NT2/D1 (cell line): ENCODE measurements at places on chromosomes 3 and 15.
A peak's percentile ranks its signal among the peaks of the same experiment; 100 is the strongest.

GRCh38 chr3:127407026-127407939, 119.4 kb upstream of the PRR20G start:
- DNase-seq = no peak

- DNase-seq = no peak
Observed at GRCh38 chr15:28269097-28269496, 52.9 kb downstream of the HERC2 start.

DNA sequence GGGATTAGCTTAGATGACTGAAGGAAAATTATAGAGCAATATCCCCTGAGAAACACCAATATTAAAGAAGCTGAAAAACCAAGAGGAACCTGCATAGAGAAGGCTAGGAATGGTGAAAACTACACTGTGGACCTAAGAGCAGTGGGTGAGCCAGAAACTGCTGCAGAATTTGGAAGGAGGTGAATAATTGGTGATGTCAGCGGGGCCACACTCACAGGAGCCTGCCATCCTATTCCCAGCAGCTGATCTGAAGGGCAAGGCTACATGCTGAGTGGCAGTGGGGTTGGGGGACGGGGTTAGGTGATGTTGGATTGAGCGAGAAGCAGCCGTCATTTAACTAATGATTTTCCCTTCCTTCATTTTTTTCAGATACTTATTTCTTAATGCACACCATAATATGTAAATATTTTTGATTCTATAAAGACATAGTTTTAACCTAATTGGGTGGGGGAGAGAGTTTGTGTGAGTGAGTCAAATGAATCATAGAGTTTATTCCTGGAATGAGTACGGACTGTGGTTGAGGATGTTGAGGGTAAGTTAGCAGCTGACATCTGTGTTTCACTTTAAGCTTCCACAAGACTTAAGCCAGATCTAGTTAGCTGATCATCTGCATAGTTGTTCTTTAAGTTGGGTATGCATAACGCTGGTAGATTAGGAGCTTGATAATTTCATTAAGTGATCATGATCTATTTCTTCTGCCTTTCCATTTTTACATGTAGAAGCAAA, 222.8 kb downstream of the PTPRG start:
- no peak for DNase-seq

GRCh38 chr3:25338158-25338725, 89.8 kb upstream of the RARB start:
- DNase-seq = no peak

- no peak for DNase-seq
Observed at GRCh38 chr3:55807210-55807609, 320.1 kb upstream of the WNT5A start.

DNA sequence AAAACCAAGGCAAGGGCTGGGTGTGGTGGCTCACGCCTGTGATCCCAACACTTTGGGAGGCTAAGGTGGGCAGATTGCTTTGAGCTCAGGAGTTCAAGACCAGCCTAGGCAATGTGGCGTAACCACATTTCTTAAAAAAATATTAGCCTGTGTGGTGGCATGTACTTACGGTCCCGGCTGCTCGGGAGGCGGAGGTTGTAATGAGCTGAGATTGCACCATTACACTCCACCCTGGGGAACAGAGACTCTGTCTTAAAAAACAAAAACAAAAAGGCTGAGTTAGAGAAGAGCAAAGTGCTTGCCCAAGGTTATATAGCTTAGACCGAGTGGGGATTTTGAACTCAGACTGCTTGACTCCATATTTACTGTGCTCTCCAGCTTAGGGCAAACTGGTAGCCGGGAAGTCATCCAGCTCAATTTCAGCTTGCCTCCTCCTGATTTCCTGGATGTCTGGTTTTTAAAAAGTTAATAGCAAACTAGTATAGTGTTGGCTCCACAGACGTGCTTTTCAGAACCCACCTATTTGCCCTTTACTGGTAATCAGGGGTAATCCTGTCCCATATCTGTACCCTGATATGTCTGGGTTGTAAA, 138.9 kb downstream of the CACNA1D start:
- DNase-seq = no peak

DNA sequence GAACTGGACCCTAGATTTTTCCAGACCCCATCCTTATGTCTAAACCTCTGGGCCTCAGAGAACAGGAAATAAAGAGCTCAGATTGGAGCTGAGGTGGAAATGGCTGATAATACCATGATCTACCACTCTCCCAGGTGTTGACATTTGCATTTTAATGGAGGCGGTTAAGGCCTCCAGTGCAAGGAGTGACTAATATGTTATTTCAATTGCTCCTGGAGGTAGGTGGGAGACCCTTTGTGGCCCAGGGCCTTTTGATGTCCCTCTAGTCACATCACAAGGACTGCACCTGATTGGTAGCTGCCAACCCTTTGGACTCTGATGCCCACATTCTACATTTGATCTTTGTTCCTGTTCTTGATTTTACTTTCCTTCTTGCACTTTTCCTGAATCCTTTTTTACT, 9.0 kb upstream of the ADCY5 start:
- no peak for DNase-seq

DNA sequence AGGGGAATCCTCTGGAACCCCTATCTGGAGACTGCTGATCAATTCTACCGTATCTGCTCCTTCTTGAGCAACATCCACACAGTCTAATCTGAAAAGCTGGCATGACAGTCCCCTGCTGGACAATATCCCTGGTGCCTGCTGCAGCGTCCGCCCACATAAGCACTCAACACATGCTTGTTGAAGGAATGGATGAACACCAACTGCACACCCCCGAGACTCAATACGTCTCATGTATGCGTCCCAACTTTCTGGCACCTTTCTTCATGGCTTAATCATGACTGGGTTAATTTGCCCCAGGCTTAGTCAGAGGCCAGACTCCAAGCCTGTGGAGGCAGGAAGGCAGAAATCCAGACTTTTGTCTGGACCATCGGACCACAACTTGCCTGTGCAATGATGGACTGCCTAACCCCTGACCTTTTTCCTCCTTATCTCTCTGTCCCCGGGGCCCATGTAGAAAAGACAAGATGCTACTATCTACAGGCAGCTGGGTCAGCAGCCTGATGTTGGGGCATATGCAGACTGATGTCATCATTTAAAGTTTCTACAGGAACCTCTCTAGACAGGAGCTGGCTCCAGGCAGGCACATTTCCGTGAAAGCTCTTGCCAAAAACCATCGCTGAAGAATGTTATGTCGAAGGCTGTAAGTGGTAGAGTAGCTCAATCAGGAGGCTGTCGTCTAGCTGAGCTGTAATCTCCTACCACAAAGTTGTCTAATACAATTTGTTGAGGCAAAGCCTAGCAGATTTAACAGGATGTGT, 114.1 kb upstream of the TPM1 start:
- no peak for DNase-seq

DNA sequence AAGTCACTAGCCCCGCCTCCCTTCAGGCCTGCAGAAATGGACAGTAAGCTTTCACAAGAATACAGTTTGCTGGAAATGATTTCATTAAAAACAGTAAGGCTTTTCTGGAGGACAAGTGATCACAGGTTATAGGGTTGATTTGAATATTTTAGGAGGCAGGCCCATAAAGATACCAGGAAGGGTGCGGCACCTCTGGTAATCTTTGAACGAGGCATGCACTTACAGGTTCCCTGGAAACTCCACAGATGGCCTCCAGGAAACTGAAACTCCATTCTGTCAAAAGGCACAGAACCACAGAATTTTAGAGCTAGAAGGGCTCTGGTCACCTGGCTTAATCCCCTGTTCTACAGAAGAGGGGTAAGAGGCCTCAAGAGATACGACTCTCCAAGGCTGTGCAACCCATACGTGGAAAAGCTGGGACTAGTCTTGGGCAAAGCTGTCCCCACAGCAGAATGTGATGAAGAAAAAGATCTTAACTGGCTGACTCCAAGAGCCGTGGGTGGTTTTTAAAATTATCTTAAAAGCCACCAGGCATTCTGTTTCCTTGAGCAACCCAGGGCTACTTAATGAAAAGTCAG, 1.2 kb downstream of the STARD5 start:
- no peak for DNase-seq

DNA sequence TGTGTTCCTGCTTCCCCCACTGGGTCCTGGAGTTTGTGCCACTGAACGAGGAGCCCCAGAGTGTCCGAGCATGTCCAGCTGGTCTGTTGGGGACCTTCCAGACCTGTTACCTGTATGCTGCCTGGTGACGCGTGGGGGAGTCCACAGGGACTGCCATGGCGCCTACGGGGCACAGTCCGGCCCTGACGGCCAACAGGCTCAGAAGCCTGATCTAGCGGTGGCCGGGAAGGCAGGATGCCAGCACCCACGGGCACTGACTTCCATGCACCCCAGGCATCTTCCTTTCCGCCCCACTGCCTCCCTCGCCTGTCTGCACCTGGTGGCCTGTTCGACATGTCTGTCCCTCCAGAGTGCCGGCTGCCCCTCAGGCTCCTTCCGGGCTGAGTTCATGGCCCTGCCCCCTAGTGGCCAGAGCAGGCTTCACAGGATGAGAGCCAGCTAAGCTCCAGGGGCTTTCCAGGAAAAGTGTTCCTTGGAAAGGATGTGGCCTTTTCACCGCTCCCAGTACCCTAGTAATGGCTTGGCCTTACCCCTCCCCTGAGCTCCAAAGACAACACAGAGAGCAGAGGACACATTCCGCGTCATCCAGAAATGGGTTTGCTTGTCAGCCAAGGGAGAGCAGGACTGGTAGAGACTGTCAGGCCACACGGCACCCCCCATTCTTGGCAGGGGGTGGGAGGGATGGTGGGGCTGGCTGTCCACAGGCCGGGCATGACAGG, 35.7 kb downstream of the NGRN start:
- peak; percentile 75 for DNase-seq

DNA sequence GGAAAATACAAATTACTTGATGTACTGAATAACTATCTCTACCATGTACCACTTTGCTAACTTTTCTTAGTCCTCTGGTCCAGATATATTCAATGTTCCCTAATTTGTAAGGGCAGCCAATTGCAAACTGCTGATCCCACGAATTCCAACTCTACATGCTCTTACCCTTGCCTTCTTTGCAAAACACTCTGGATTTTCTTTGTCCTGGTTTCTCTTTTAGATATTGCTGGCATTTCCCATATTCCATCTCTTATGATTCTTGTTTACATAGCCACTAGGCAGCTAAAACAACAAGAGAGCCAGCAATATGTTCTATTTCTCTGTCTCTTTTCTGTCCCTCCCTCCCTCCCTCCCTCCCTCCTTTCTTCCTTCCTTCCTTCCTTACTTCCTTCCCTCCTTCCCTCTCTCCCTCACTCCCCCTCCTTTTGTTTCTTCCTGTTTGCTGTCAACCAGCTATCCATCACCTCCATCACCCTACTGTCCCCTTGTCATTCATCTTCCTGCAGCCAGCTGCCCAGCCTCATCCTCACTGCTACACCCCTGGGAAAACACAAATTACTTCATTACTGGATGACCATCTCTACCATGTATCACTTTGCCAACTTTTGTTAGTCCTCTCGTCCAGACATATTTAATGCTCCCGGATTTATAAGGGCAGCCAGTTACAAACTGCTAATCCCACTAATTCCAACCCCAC, 33.8 kb downstream of the SETMAR start:
- DNase-seq = no peak

- DNase-seq = no peak
Observed at GRCh38 chr3:134656211-134656800, 5.5 kb upstream of the KY start.
